Hepatocyte (in vitro differentiated cells): ENCODE measurements at places on chromosomes 6 and 20. TPM values are rescaled to one million over a fixed set of nuclear protein-coding genes. Genes with fewer than 3 reads are reported as not detected.

DNA sequence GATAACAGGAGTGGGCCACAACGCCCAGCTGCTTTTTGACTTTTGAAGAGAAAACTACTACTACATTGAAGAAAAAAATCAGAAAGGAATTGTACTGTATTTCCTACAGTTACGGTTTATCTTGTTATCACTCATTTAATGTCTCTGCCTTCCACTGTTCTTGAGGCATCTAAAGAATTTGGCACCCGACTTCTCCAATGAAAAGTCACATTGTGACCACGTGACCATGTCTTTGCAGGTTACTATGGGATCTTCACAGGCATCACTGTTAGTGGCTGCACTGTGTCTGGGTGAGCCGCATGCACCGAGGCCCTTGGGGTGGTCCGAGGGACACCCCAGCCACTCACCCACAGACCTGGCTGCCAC lies 26.8 kb downstream of the RRBP1 start:
- H3K27me3 ChIP-seq: no peaks in the 10 kb centered on the region
- peak overlapping the region; percentile 19 for H3K27ac ChIP-seq
- no peaks in the 10 kb centered on the region for H3K36me3 ChIP-seq
- H3K4me3 ChIP-seq: no peak overlapping the region
- peaks cover 16% of the 10 kb centered on the region for H3K4me1 ChIP-seq
- no peak for DNase-seq

DNA sequence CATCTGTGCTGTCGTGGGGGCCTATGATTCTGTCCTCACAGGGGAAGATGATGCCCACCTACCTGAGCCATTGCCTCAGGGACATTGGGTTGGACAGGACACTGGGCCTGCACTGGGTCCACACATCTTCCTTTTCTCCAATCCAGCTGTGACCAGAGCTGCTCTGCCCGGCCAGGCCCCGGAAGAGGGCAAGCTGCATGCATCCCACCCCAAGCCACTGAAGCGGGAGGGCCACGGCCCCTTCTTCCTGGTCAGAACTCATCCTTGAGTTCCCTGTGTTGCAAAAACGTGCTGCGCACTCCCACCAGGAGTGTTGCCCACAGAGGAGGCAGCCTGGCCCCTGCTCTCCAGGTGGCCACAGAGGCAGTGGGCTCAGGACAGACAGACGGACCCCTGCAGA lies 38.2 kb downstream of the SPDEF start:
- peaks cover 4% of the 10 kb centered on the region for H3K4me1 ChIP-seq
- no peaks in the 10 kb centered on the region for H3K36me3 ChIP-seq
- no peak for DNase-seq
- no peak overlapping the region for H3K27ac ChIP-seq
- H3K4me3 ChIP-seq: no peak overlapping the region

GRCh38 chr6:73314577-73315492 lies 39.2 kb downstream of the DPPA5 start:
- H3K4me1 ChIP-seq: peaks cover 6% of the 10 kb centered on the region
- no peak overlapping the region for H3K4me3 ChIP-seq
- no peak overlapping the region for H3K27ac ChIP-seq
- no peaks in the 10 kb centered on the region for H3K27me3 ChIP-seq
- no peak for DNase-seq
- no peaks in the 10 kb centered on the region for H3K36me3 ChIP-seq

DNA sequence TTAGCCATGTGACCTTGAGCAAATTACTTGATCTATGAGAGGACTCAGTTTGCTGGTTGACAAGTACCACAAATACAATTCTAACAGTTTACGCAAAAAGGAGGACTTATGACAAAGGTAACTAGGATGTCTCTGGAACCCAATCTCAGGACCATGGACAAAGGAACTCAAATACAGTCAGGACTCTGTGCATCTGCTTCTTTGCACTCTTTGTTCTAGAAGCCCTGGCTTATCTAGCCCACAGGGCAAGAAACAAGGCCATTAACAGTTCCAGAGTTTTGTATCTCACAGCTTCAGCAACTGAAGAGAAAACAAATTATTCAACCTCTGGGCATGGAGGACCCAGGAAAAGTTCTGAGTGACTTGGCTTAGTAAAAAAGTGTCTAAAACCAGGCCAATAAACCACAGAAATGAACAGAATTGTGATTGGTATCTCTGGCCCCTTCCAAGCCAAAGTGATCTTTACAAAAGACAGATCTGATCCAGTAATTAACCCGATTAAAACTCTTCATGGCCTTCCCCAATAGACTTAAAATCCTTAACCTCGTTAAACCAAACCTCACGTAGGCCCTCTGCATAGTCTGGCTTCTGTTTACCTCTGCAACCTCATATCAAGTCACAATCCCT lies 5.9 kb downstream of the WASF1 start:
- no peak for DNase-seq
- no peaks in the 10 kb centered on the region for H3K27me3 ChIP-seq
- H3K4me1 ChIP-seq: peaks cover 3% of the 10 kb centered on the region

DNA sequence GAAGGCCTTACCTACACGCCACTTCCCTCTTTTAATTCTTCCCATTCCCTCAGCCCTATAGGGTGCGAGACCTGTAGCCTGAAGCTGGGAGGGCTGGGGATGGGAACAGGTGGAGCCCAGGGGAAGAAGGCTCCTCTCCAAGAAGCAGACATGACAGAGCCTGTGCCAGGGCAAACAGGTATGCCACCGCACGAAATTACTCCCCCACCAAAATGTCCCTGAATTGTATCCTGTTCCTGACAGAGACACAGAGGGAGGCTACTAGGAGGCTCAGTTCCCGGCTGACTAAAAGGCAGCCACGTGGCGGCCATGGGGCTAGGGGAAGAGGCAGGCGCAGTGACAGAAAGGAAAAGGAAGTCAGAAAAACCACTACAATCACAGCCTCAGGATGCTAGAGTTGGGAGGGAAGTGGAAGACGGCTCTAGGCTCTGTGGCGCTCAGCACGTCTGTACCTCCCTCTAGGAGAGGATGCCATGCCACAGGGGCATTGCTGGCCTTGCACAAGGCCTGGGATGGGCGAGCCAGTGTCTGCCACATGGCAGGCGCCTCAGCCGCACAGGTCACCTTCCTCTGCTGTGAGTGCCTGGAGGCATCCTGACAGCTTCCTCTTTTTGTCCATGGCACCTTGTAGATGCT lies 27.7 kb downstream of the TFEB start:
- DNase-seq: no peak
- no peaks in the 10 kb centered on the region for H3K36me3 ChIP-seq
- peaks cover 11% of the 10 kb centered on the region for H3K4me1 ChIP-seq
- H3K27ac ChIP-seq: no peak overlapping the region
- H3K27me3 ChIP-seq: no peaks in the 10 kb centered on the region

GRCh38 chr20:57871237-57871632 lies 161.4 kb upstream of the PMEPA1 start:
- no peaks in the 10 kb centered on the region for H3K36me3 ChIP-seq
- H3K27ac ChIP-seq: no peak overlapping the region
- H3K4me1 ChIP-seq: no peaks in the 10 kb centered on the region
- peaks cover 9% of the 10 kb centered on the region for H3K27me3 ChIP-seq
- DNase-seq: no peak

DNA sequence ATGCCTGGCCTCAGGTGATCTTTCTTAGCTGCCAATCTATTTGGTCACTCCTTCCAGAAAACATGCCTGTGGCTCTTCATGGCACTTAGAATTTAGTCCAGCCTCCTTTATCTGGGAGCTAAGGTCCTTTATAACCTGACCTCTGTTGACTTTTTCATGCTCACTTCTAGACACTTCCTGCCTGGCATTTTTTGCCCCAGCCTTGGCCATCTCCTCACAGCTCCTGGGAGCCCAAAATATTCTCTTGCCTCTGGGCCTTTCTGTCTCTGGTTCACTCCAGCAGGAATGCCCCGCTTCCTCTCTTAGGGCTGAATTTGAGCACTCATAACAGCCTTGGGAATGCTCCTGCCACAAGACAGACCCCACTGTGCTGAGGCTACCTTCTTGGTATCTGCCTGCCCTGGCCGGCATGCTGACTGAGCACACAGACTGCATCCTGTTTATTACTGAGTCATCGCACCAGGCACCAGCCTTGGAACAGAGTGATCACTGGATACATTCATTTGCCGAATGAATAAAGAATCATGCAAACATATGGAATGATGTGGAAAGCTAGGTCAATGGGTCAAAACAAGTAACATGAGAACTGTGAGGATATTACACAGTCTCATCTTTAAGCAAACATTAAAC lies 5.8 kb upstream of the EEF1E1 start:
- H3K36me3 ChIP-seq: no peaks in the 10 kb centered on the region
- H3K27me3 ChIP-seq: no peaks in the 10 kb centered on the region
- H3K4me1 ChIP-seq: no peaks in the 10 kb centered on the region
- no peak overlapping the region for H3K27ac ChIP-seq

DNA sequence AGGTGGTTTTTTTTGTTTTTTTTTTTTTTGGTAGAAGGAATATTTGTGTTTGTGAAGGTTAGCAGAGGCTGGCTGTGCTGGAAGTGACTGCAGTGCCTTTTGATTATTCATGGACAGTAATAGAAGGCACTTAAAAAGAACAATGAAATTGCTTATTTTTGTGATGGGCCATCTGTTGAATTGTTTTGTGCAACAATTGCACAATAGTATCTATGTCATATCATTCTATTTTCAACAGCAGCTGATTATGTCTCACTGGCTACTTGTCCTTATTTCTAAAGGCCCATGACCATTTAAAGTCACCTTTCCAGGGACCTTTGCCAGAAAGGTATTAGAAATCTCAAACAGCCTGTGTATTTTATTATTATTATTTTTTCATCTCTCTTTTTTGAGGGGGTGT lies 70.6 kb downstream of the AFG1L start:
- H3K27ac ChIP-seq: no peak overlapping the region
- no peaks in the 10 kb centered on the region for H3K36me3 ChIP-seq
- no peak for DNase-seq
- H3K4me1 ChIP-seq: no peaks in the 10 kb centered on the region

DNA sequence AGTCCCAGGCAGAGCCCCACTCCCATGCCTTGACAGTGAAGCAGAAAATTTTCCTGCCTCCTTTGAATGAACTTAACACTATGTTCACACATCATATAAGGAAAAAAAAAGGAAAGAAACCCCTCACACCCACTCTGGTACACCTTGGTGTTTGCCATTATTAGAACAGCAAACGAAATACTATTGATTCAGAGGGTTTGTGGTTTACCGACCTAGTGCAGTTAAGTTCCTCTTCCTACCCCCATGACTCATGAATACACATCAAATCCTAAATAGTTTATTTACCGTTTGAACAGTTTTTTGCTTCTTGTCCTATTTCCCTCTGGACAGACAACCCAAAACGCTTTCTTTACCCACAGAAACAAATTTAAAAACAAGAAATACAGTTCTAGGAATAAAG lies 237.7 kb downstream of the FOXA2 start:
- H3K4me1 ChIP-seq: no peaks in the 10 kb centered on the region
- H3K27ac ChIP-seq: no peak overlapping the region
- H3K4me3 ChIP-seq: no peak overlapping the region
- no peaks in the 10 kb centered on the region for H3K36me3 ChIP-seq
- DNase-seq: no peak

DNA sequence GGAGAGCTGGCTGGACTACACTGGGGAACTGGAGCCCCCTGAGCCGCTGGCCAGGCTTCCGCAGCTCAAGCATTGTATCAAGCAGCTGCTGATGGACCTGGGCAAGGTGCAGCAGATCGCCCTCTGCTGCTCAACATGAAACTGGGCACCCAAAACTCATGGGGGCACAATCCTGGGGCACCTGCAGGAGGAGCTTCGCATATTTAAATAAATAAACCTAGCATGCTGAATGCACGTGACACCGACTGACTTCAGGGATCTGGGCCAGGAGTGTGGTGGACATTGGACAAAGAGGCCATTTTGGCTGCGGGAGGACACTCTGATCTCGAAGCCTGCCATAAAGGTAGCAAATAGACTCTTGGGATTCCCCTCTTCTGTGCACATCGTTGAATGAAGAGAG lies 6.8 kb downstream of the SCAND1 start:
- no peaks in the 10 kb centered on the region for H3K36me3 ChIP-seq
- H3K27ac ChIP-seq: no peak overlapping the region
- H3K4me3 ChIP-seq: no peak overlapping the region
- peaks cover 6% of the 10 kb centered on the region for H3K4me1 ChIP-seq
- DNase-seq: peak; percentile 13

The GHRH gene
- polyA plus RNA-seq: not detected in 2 replicates

GRCh38 chr6:148173548-148173947 lies 169.1 kb upstream of the SASH1 start:
- no peak overlapping the region for H3K4me3 ChIP-seq
- H3K36me3 ChIP-seq: no peaks in the 10 kb centered on the region
- H3K27ac ChIP-seq: no peak overlapping the region
- no peaks in the 10 kb centered on the region for H3K4me1 ChIP-seq
- DNase-seq: no peak

The COL11A2 gene
- 4.2 and 4.7 TPM in 2 replicates for polyA plus RNA-seq

The RIPPLY2 gene
- polyA plus RNA-seq: 0.91 TPM in 1 of 2 replicates, not detected in the other

DNA sequence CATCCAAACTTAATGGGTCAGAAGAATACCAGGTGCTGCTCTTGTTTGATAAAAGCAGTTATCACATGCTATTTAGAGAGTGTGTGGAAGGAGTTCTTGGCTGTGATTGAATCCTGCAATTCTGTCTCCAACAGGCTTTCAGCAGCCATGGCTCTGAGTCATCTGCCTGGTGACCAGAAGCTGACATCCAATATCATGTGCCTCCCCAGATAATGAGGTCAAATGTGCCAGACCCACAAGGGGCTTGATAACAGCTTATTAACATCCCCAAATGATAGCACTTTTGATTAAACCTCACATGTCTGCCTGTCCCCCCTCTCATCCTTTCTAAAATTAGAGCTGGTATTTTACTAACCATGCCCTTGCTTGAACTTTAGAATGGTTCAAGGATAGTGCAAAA lies 175.7 kb upstream of the PLN start:
- no peak for DNase-seq
- H3K27ac ChIP-seq: no peak overlapping the region
- no peaks in the 10 kb centered on the region for H3K4me1 ChIP-seq
- no peaks in the 10 kb centered on the region for H3K36me3 ChIP-seq
- H3K4me3 ChIP-seq: no peak overlapping the region

- DNase-seq: no peak
- peaks cover 23% of the 10 kb centered on the region for H3K4me1 ChIP-seq
- no peak overlapping the region for H3K4me3 ChIP-seq
- H3K27ac ChIP-seq: no peak overlapping the region
- no peaks in the 10 kb centered on the region for H3K27me3 ChIP-seq
Observed at GRCh38 chr6:11804701-11805100, 26.1 kb upstream of the ADTRP start.

The EEF1A2 gene
- polyA plus RNA-seq: 12.0 and 14.8 TPM in 2 replicates

- H3K27me3 ChIP-seq: no peaks in the 10 kb centered on the region
- no peak overlapping the region for H3K4me3 ChIP-seq
- no peaks in the 10 kb centered on the region for H3K36me3 ChIP-seq
- no peak for DNase-seq
- H3K4me1 ChIP-seq: no peaks in the 10 kb centered on the region
- no peak overlapping the region for H3K27ac ChIP-seq
Observed at GRCh38 chr6:5809450-5809849, 197.3 kb downstream of the NRN1 start.
